ENCODE measurements at places on chromosomes 1 and 21.

- H3K4me1 ChIP-seq = peaks cover 11% of the 10 kb centered on the region
- no peaks in the 10 kb centered on the region for H3K27me3 ChIP-seq
- no peak for DNase-seq
- no peak overlapping the region for H3K4me3 ChIP-seq
- H3K27ac ChIP-seq = no peak overlapping the region
These were observed 58.4 kb downstream of the CAPN2 start for GRCh38 chr1:223770621-223771315.

DNA sequence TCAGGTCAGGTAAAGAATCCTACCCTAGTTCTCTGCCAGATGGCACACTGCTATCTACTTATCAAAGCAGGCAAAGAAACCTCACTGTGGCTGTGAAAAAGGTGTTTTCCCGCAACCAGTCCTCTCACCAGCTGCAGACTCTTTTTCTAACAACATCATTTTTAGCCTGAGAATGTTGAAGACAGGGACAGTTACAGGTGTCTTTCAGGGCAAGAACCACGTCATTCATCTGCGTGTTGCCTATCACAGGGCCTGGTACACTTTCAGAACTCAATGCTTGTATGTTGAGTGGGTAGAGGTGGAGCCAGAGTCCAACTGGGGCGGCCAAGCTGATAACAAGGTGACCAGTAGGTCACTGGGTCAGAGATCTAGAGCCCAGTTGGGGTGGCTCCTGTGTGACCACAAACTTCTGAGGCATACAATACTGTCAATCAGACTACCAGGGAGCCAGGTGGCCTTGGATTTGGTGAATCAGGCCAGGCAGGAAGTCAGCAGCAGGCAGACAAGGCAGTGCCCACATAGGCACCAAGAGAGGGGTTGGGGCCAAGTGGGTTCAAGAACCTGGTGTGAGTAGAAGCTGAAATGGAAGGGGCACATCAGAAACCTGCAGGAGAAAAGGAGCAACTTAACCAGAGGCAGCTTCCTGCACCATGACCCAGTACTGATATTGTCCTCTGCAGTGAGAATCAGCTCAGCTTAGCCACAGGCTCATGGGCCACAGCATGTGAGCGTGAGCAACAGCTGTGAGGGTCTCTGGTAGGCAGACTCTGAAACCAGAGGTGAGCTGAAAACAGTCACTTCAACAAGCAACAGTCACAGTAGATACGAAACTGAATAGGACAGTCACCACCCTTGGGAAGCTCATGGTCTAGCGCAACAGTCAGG is 123.6 kb downstream of the DTL start:
- H3K4me3 ChIP-seq = peak overlapping the region; percentile 17
- peaks cover 41% of the 10 kb centered on the region for H3K4me1 ChIP-seq
- peak overlapping the region; percentile 63 for H3K27ac ChIP-seq
- DNase-seq = peak; percentile 75

GRCh38 chr1:198701250-198701649 is 62.4 kb downstream of the PTPRC start:
- peak overlapping the region; percentile 80 for H3K27ac ChIP-seq
- no peaks in the 10 kb centered on the region for H3K27me3 ChIP-seq
- H3K36me3 ChIP-seq = peaks cover 83% of the 10 kb centered on the region
- H3K4me1 ChIP-seq = peaks cover 72% of the 10 kb centered on the region

GRCh38 chr21:27306791-27307775 is 340.2 kb upstream of the ADAMTS5 start:
- DNase-seq = no peak
- no peak overlapping the region for H3K27ac ChIP-seq
- no peaks in the 10 kb centered on the region for H3K36me3 ChIP-seq
- H3K4me1 ChIP-seq = no peaks in the 10 kb centered on the region
- H3K27me3 ChIP-seq = no peaks in the 10 kb centered on the region
- no peak overlapping the region for H3K4me3 ChIP-seq

- H3K36me3 ChIP-seq = no peaks in the 10 kb centered on the region
- DNase-seq = peak; percentile 68
- no peaks in the 10 kb centered on the region for H3K27me3 ChIP-seq
- peak overlapping the region; percentile 64 for H3K4me3 ChIP-seq
These were observed 40.1 kb upstream of the LRRC8D start for GRCh38 chr1:89780721-89781120.

Data from activated CD4-positive, alpha-beta T cell treated with anti-CD3 and anti-CD28 coated beads, Interleukin-2, amount 10 ng/mL, durations not matched to agents 24 days and 14 days (primary cell).